ENCODE measurements at places on chromosomes 3 and 15.
A peak's percentile ranks its signal among the peaks of the same experiment; 100 is the strongest.

- no peak for DNase-seq
Observed at GRCh38 chr3:4562595-4562994, 69.4 kb downstream of the ITPR1 start.

- no peak for DNase-seq
Observed at GRCh38 chr3:150469931-150470740, 62.0 kb downstream of the TSC22D2 start.

DNA sequence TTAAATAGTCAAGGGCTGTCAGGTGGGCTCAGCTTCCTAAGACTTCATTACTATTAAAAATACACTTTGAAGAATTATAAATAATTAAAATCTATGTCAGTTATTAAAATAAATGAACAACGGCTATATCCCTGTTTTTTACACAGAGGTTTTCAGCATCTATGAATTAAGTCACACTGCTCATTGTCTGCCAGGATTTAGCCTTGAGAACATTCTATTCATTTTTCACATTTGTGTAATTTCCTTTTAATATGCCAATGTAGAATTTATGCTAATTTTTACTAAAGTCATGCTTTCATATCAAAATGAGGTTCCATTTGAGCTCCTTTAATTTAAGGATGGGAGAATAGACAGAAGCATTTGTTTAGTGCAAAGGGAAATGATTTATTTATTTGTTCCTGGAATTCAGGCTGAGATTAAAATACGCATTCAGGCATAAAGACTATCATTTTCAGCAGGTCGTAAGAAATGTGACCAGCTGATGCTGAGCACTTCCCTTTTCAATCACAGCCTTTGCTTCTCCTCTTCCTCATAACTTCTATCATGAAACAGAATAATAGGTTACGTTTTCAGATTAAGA is 345.1 kb downstream of the MFSD1 start:
- DNase-seq: no peak

GRCh38 chr3:34258271-34258998 is 460.0 kb downstream of the PDCD6IP start:
- no peak for DNase-seq

DNA sequence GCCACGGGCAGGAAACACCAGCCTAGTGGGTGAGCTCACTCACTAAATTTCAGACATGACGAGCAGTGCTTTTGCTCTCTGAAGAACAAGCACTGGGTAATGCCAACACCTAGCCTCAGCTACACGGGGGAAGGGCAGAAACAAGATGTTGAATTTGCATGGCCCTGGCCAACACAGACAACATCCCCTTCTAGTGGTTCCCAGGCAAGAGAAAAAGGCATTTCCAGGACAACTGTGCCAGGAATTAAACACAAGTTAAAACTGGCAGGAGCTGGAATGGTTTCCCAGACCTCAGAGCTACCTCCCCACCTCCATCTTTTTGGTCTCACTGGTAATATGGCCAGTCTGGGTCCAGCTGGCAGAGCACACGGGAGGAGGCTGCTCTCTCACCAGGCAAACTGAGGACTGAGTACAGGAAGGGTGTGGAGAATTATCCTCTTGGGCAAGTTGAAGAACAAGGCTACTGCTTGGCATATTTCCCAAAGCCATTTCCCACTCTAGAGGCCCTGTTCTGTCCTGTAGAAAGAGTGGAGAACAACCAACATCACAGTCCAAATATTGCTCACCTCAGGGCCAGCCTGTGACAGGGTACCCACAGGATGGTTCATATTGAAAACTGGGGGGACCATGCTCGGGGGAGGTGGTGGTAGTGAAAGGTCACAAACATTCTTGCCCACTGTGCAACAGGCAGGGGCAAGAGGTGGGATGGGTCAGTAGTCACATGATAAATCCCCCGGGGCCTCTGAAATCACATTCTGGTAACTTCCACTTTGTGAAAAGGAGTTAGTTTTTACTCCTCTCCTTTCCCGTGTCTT is 26.5 kb downstream of the TSPAN3 start:
- DNase-seq: no peak

DNA sequence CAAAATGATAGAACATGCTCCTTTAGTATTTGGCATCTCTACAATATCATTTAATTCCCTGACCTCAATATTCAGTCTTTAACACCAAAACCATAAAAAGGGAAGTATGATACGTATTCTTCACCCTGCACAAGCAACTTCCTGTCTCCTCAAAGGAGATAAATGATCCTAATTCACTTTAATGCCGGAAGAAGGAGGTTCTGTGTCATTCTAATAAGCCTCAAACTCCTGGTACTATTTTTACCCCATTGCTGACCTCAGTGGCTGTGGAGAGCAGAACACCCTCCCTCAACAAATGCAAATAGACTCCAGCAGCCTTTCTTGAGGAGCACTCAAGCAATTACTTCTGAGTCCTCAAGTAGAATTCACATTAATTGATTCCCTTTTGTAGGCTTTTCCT is 173.3 kb downstream of the TMEM108 start:
- DNase-seq: peak; percentile 86

GRCh38 chr3:75101329-75102147 is 487.1 kb upstream of the CNTN3 start:
- DNase-seq: no peak

- DNase-seq: peak; percentile 4
Observed at GRCh38 chr3:101146946-101147345, 153.7 kb upstream of the ABI3BP start.

DNA sequence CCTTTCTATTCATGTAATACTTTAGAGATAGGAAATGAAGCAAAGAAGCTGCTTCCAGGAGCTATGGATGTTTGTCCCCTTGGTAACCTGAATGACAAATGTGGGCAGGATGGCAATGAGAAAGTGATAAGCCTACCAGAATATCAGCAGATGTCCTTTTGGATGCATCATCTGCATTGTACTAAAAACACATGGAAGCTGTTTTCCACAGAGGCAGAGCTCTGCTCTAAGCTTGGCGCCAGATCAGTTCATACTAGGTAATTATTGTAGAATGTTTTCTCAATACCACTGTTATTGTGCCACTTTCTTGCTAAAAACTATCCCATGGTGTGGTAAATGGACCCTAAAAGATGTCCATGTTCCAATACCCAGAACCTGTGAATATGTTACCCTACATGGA is 100.2 kb downstream of the DTWD1 start:
- DNase-seq: no peak

All from NB4 (cell line).